ENCODE measurements at places on chromosomes 13 and 19.
A peak's percentile ranks its signal among the peaks of the same experiment; 100 is the strongest.

- no peaks in the 10 kb centered on the region for H3K27me3 ChIP-seq
- peaks cover 8% of the 10 kb centered on the region for H3K36me3 ChIP-seq
- peak; percentile 56 for DNase-seq
- H3K4me1 ChIP-seq, result peaks cover 33% of the 10 kb centered on the region
- no peak overlapping the region for H3K4me3 ChIP-seq
Measured at GRCh38 chr13:30616927-30617314, 799 bp upstream of the USPL1 start.

- no peak overlapping the region for H3K27ac ChIP-seq
- peaks cover 6% of the 10 kb centered on the region for H3K27me3 ChIP-seq
- H3K36me3 ChIP-seq, result no peaks in the 10 kb centered on the region
- peaks cover 26% of the 10 kb centered on the region for H3K4me1 ChIP-seq
Measured at GRCh38 chr19:35044317-35045117, 3.0 kb downstream of the HPN start.

- H3K4me1 ChIP-seq, result peaks cover 25% of the 10 kb centered on the region
- no peak overlapping the region for H3K4me3 ChIP-seq
- no peak overlapping the region for H3K27ac ChIP-seq
- DNase-seq, result no peak
- H3K36me3 ChIP-seq, result peaks cover 6% of the 10 kb centered on the region
Measured at GRCh38 chr13:32902874-32903273, 113.3 kb upstream of the KL start.

DNA sequence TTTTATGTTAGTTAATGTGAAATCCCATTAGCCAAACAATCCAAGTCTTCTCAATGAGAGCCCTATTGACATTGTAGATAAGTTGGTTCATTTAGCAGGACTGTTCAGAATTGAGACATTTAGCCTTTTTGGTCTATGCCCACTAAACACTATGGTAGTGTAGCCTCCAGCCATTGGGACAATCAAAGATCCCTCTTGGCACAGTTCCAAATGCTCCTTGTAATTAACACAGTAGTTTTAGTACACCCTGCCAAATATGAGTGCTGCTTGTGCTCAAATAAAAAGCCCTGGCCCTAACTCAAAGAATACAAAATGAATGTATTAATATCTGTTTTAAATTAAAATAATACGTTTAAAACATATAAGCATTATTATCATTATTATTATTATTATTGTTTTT is 15.4 kb upstream of the FAM216B start:
- H3K36me3 ChIP-seq, result no peaks in the 10 kb centered on the region
- no peak overlapping the region for H3K4me3 ChIP-seq
- no peak for DNase-seq

DNA sequence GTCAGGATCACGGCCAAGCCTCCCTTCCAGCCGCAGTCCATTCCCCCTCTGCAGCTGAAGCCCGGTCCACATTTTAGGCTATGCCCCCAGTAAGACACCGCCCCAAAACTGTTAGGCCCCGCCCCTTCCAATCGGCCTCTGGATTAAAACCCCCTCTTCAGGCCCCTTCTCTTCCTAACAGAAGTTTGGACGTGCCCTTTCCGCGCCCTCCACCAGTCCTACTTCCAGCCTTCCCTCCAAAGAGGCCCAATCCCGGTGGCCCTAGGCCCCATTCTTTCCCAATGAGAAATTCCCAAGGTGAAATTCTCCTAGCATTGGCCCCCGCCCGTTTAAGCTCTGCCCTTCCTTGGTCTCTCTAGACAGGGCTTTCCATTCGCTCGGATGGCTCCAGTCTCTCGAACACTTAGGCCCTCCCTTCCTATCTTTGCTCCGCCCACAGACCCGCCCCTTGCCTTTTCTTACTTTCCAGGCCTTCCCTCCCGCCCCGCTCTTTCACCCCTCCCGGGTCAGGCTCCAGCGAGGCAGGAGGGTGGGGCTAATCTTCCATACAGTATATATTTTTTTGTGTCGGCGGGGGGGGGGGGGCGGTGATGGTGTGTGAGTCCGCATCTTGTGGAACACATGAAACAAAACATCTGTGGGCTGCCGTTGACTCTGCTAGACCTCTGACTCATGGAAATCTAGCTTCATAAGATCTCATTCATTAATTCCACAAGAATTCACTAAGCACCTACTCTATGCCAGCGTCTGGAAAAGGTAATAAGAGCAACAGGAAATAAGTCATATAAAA is 13.6 kb downstream of the LTBP4 start:
- peak overlapping the region; percentile 97 for H3K4me3 ChIP-seq
- H3K27me3 ChIP-seq, result no peaks in the 10 kb centered on the region
- peaks cover 44% of the 10 kb centered on the region for H3K4me1 ChIP-seq
- H3K27ac ChIP-seq, result peak overlapping the region; percentile 97
- peak; percentile 91 for DNase-seq

DNA sequence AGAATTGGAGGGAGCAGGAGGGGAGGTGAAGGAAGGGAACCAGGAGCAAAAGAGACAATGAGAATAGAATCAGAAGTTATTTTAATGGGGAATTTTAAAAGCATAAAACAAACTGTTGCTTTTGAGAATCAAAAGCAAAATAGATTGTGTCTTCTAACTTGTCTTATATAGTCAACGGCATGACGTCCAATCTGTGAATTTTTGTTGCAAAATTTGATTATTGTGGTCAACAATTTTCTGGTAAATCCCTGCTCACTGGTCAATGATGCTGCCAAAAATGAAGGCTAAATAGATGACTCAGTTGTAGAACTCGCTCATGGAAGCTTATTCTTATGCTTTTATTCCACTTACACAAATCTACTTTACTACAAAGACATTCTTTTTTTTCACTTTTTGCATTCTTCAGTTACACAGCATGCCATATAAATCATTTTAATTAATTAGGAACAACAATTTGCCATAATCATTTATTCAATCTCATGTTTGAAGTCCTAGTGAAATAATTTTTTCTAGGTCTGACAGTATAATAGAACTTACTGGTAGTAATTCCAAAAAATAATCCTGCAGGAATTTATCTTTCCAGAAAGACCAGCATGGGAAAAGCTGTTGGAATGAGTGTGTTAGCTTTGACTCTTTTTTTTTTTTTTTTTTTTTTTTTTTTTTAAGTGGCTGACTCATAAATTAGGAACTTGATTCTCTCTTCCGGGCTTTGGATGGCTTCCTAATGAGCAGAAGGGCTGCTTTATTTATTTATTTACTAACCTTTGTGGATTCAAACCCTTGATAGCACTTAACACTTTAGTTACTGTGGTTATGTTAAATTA is 256.9 kb downstream of the SPRY2 start:
- H3K4me3 ChIP-seq, result no peak overlapping the region
- no peaks in the 10 kb centered on the region for H3K36me3 ChIP-seq

DNA sequence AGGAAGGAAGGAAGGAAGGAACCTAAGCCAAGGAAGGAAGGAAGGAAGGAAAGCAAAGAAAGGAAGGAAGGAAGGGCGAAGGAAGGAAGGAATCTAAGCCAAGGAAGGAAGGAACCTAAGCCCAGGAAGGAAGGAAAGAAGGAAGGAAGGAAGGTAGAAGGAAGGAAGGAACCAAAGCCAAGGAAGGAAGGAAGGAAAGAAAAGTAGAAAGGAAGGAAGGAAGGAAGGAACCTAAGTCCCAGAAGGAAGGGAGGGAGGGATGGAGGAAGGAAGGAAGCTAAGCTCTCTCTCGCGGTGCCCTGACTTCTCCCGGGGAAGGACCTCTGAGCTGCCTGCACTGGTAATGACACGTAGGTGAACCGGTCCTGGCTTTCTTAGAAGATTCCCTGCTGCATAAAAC is 1.3 kb upstream of the RUBCNL start:
- no peaks in the 10 kb centered on the region for H3K36me3 ChIP-seq
- H3K4me3 ChIP-seq, result no peak overlapping the region
- H3K27ac ChIP-seq, result no peak overlapping the region
- no peak for DNase-seq
- H3K27me3 ChIP-seq, result peaks cover 30% of the 10 kb centered on the region

DNA sequence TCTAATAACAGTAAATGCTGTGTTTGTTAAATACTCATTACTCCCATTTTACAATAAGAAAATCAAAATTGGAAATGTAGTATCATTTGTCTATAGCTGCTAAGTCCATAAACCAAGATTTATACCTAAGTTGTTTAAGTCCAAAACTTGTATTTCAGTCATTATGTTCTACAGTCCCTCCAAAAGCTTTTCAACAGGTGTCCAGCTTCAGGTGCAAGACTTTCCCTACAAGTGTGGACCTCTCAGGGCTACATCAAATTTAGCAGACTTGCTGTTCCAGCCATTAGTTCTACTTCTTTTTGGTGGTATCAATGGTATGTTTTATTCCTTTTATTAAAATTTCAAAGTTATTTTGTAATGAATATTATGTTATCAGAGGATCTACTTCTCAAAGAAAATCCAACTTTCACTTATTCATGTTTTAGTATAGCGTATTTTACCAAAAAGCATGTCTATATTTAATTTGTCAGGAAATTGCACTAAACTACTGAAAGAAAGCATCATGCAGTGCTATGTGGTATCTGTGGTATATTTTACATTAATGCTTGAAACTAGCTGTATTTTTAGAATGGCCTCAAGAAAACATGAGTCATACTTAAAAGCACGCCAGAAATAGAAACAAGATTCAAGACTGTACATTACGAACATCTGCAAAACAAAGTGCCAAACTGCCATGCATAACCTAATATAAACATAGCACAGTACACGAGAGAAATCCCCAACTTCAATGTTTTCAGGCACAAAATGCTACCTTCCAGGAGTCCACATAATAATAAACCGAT is 44.5 kb downstream of the VWA8 start:
- H3K4me1 ChIP-seq, result peaks cover 66% of the 10 kb centered on the region
- H3K27ac ChIP-seq, result peak overlapping the region; percentile 97
- H3K4me3 ChIP-seq, result peak overlapping the region; percentile 76
- H3K27me3 ChIP-seq, result no peaks in the 10 kb centered on the region
- DNase-seq, result no peak

- peaks cover 10% of the 10 kb centered on the region for H3K4me1 ChIP-seq
- no peak overlapping the region for H3K4me3 ChIP-seq
- H3K27me3 ChIP-seq, result peaks cover 14% of the 10 kb centered on the region
- H3K27ac ChIP-seq, result no peak overlapping the region
- no peaks in the 10 kb centered on the region for H3K36me3 ChIP-seq
Measured at GRCh38 chr13:80048802-80049201, 292.1 kb downstream of the SPRY2 start.

GRCh38 chr13:49140910-49141611 is 79.1 kb upstream of the MLNR start:
- H3K27me3 ChIP-seq, result no peaks in the 10 kb centered on the region
- peaks cover 56% of the 10 kb centered on the region for H3K36me3 ChIP-seq
- H3K27ac ChIP-seq, result peak overlapping the region; percentile 92
- DNase-seq, result no peak
- H3K4me1 ChIP-seq, result peaks cover 33% of the 10 kb centered on the region

- no peaks in the 10 kb centered on the region for H3K4me1 ChIP-seq
- H3K4me3 ChIP-seq, result no peak overlapping the region
- H3K27me3 ChIP-seq, result no peaks in the 10 kb centered on the region
- H3K27ac ChIP-seq, result no peak overlapping the region
Measured at GRCh38 chr13:64992314-64992713, 2237.8 kb downstream of the PCDH9 start.

- H3K4me1 ChIP-seq, result peaks cover 13% of the 10 kb centered on the region
- no peak overlapping the region for H3K27ac ChIP-seq
- H3K4me3 ChIP-seq, result peak overlapping the region; percentile 70
- peaks cover 62% of the 10 kb centered on the region for H3K27me3 ChIP-seq
Measured at GRCh38 chr19:55353803-55354697, 469 bp downstream of the COX6B2 start.

DNA sequence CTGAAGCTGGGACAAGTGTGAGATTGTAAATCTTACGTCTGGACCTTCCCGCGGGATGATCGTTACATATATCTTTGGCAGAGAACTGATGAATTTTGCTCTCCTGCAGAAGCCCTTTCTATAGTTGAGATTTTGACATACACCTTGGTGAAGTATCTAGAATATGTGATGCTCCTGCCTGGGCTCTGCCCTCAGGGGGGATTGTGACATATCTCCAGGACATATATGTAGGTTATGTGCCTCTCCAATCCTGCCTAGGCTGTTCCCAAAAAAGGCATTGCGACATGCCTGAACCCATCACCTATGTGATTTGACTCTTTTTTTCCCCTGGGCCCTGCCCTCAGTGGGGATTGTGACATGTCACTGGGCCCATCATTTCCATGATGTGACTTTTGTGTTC is 76.6 kb downstream of the ZNF208 start:
- H3K4me1 ChIP-seq, result no peaks in the 10 kb centered on the region
- no peaks in the 10 kb centered on the region for H3K27me3 ChIP-seq

GRCh38 chr13:44971656-44972595 is 17.3 kb downstream of the NUFIP1 start:
- DNase-seq, result no peak
- no peaks in the 10 kb centered on the region for H3K4me1 ChIP-seq
- peaks cover 7% of the 10 kb centered on the region for H3K36me3 ChIP-seq
- H3K4me3 ChIP-seq, result no peak overlapping the region

DNA sequence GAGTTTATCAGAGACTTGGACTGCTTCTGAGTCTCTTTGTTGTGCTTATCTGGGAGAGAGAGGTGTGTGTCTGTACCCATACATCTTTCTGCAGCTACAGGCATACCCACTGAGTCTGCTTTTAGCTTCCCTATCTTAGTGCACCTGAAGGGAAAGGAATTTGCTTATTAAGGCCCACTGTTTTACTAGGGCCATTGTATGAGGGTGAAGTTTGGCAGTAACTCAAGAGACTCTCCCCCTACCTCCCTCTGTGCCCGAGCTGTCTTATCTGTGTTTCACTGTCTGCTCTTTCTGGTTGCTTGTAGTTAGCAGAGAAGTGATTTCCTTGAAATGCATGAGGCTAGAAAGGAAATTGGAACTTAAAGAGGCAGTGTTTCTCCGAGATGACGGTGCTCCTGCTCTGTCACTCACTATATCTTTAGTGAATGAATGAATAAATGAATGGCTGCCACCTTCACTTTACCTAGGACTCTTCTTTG is 678 bp upstream of the CD33 start:
- H3K4me3 ChIP-seq, result no peak overlapping the region
- no peaks in the 10 kb centered on the region for H3K36me3 ChIP-seq
- H3K27me3 ChIP-seq, result peaks cover 63% of the 10 kb centered on the region
- peaks cover 6% of the 10 kb centered on the region for H3K4me1 ChIP-seq

- H3K4me1 ChIP-seq, result peaks cover 12% of the 10 kb centered on the region
- H3K27me3 ChIP-seq, result peaks cover 29% of the 10 kb centered on the region
- H3K4me3 ChIP-seq, result peak overlapping the region; percentile 74
- no peak for DNase-seq
- H3K27ac ChIP-seq, result peak overlapping the region; percentile 34
Measured at GRCh38 chr19:45769821-45770191, 754 bp upstream of the SIX5 start.

DNA sequence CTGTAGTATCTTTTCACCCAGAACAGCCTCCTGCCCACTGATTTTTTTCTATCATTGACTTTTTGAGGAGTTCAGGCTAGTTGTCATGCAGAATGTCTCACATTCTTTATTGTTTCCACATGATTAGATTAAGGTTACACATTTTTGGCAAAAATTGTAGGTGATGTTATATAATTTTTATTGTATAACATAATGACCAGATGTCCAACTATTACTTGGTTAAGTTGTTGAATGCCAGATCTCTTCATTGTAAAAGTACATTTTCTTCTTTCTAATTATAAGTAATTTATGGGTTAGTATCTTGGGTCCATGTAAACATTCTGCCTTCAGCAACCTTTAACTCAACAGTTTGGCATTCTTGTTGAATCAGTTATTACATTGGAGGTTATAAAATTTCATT is 138.4 kb downstream of the POSTN start:
- H3K27ac ChIP-seq, result no peak overlapping the region
- H3K4me1 ChIP-seq, result no peaks in the 10 kb centered on the region
- H3K36me3 ChIP-seq, result no peaks in the 10 kb centered on the region
- no peak overlapping the region for H3K4me3 ChIP-seq
- DNase-seq, result no peak

GRCh38 chr19:45913874-45914830 is at the start of gene NANOS2:
TSS of gene NANOS2 (minus strand) at chr19:45914778. CDS start at chr19:45914693, 85 bp downstream.
- DNase-seq, result no peak
- peaks cover 50% of the 10 kb centered on the region for H3K27me3 ChIP-seq
- H3K36me3 ChIP-seq, result no peaks in the 10 kb centered on the region
- no peak within 1 kb of the TSS for H3K4me3 ChIP-seq
- H3K4me1 ChIP-seq, result no peaks in the 10 kb centered on the region

Data from activated naive CD8-positive, alpha-beta T cell treated with anti-CD3 and anti-CD28 coated beads for 36 hours (primary cell).